ENCODE measurements at places on chromosomes 5 and 9. TPM values are rescaled to one million over a fixed set of nuclear protein-coding genes. Genes with fewer than 3 reads are reported as not detected.
A peak's percentile ranks its signal among the peaks of the same experiment; 100 is the strongest.

DNA sequence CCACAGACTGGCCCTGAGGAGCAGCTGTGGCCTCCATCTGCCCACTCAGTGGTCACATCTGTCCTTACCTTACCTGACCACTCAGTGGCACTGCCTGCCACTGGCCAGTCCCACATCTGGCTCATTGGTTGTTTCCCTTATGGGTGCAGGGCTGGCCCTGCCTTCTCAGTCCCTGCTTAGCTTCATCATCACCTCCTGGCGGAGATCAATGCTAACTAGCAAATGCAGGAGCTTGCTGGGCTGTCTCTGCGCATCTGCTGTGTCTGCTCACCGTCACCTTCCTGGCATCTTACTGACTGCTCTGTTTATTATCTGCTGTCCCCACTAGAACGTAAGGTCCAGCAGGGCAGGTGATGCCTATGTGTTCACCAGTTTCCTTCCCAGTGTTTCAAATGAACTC is 356.9 kb downstream of the SEMA5A start:
- no peak for DNase-seq

DNA sequence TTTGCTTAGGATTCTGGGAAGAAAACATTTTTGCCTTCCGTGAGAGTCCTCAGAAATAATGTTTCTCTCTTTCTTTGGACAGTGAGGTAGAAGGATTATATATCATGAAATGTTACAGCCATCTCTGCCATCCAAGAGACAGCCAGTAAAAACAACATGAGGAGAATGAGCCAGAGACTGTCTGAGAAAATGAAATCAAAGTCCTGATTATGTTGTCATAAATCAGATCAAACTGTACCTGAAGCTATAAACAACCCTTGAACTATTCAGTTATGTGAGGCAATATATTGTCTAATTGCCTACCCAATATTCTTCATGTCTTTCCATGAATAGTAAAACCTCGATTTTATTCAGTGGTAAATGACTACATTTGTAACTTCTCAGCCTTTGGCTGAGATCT is 9.2 kb upstream of the HTR4 start:
- DNase-seq: no peak

DNA sequence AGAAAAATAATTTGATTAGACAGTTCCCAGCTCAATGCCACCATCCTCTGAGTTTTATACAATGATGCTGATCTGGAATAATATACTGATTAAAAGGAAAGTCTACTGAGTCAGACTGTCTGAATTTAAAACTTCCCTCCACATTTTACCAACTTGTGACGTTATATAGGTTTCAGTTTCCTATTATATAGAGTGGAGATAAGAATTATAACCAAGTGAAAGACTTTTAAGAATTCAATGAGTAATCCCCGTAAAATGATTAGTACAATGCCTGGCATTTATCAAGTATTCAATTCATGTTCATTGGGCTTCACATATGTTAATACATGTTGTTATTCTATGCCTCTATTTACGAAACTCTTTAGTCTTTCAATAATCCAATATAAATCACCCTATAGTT is 166.0 kb downstream of the CDH9 start:
- DNase-seq: no peak

GRCh38 chr9:113129884-113130283 is 20.9 kb upstream of the SLC31A2 start:
- no peak for DNase-seq

GRCh38 chr9:99876190-99876589 is 30.3 kb upstream of the STX17 start:
- DNase-seq: no peak

GRCh38 chr5:132065951-132066701 is 5.7 kb downstream of the IL3 start:
- no peak for DNase-seq

DNA sequence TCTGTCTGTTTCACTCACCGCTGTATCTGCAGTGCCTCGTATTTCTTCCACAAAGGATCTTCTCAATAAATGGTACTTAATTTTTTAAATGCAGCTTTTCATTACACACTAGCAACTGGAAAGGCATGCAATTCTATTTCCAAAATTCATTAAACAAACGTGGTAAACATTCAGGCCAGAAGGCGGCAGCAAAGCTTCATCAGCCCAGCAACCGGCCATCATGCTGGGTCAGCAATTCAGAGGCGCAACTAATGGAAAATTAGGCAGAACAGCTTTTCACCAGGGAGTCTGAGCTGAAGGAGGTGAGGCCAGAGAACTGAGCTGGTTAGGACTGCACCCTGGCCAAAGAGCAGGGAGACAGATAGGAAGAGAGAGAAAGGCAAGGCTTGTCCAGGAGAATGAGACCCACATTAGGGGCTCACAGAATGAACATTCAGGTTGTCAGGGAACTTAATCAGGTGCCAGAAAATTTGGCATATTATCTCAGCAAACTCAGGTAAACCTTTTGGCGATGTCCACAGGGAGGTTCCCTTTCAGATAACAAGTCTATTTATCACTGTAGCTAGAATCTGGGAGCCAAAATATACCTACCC is 17.7 kb upstream of the RNF180 start:
- peak; percentile 42 for DNase-seq

- DNase-seq: no peak
Observed at GRCh38 chr5:156522651-156523529, 195.9 kb downstream of the SGCD start.

MACROH2A1 gene
- total RNA-seq: 311 TPM

DNA sequence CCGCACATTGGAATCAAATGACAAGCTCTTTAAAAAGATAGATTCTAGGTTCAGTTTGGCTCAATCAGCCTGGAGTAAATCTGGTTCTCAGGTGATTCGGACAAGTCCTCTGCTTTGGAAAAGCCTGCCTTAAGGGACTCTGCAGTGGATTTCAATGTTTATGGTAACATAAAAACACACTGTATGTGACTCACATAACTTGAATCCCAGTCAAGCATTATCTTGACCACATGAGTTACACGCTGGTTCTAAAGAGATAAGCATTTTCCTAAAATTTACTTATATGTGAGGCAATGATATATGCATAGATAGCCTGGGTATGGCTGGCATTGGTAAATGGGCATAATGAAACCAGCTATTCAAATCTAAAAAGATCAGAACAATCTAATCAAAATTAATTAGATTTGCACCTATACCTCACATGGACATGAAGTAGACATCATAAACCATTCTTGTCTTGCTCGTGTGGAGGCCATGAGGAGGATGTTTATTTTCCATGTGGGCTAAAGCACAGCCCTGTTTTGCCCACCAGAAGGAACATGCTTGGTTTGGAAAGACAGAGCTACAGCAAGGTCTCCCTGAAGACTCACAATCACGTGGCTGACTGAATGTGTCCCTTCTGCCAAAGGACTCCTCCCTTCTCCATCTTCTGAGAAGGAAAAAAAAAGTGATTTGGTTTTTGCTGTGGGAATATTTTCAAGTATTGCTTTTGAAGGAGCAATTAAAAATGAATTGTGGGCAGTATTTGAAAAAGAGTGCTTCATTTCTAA is 351.7 kb downstream of the DIRAS2 start:
- peak; percentile 28 for DNase-seq

DNA sequence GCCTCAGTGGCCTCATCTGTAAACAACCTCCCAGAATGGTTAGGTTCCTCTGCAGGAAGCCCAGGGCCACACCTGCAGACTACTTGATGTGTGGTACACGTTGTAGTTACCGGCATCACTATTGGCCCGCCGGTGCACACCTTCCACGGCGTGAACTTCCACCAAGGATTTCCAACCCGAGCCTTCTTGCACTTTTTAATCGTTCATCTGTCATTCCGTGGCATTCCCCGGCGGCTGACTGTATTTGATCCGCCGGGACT is 5.3 kb upstream of the TRIM41 start:
- DNase-seq: no peak

DNA sequence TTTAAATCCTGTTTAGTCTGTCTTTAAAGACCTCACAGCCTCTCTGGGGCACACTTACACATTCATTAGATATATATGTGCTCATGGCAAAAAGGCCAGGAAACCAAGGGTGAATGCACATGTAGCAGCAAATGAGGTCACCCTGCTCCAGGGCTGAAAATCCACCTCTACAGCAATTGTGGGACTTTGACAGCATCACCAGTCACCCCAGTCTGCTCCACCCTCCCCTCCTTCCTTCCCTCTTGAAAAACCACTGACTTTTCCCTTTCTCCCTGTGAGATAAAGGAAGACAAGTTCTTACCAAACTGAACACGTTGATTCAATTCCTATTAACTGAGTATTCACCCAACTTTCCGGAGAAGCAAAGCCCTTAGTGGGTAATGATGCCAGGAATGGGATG is 15.2 kb upstream of the SH3RF2 start:
- peak; percentile 64 for DNase-seq

- DNase-seq: peak; percentile 20
Observed at GRCh38 chr5:93294199-93294598, 286.8 kb downstream of the NR2F1-AS1 start.

PCDHGB1 gene
- total RNA-seq: 1.4 TPM

GRCh38 chr5:129909225-129909624 is 5.0 kb downstream of the CHSY3 start:
- DNase-seq: no peak

DNA sequence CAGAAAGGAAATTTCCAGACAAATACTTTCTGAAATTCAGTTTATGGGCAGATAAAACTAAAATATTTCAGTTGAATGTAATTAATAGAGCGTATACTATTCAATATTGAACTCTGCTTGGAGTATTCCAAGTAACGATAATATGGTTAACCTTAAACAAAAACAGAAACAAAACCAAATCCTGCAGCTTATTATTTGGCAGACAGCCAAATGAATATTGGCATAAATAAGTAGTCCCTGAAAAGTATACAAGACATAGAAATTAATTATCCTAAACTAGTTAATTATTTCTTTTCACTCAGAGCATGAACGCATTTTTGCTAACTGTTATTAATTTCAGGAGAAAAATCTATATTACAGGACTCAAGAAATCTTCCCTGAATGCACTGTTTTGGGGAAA is 1574.0 kb downstream of the MAT2B start:
- DNase-seq: no peak

DNA sequence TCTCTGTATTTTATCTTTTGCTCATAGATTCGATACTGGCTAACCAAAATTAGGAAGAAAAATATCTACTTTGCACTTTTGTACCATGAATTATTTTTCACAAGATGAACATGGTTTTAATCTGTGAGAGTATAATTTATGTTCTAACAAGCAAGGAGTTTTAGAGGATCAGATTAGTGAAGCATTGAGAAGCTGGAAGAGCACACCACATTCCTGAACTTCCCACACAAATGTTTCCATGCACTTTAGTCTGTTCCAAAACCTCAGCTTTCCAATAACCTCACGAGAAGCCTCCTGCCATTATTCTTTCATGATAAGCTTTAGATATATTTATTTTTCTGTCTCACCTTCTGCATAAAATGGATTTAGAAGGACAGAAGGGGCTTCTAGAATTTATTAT is 98.7 kb upstream of the MPDZ start:
- DNase-seq: no peak

- no peak for DNase-seq
Observed at GRCh38 chr5:4078544-4078943, 482.9 kb downstream of the IRX1 start.

DNA sequence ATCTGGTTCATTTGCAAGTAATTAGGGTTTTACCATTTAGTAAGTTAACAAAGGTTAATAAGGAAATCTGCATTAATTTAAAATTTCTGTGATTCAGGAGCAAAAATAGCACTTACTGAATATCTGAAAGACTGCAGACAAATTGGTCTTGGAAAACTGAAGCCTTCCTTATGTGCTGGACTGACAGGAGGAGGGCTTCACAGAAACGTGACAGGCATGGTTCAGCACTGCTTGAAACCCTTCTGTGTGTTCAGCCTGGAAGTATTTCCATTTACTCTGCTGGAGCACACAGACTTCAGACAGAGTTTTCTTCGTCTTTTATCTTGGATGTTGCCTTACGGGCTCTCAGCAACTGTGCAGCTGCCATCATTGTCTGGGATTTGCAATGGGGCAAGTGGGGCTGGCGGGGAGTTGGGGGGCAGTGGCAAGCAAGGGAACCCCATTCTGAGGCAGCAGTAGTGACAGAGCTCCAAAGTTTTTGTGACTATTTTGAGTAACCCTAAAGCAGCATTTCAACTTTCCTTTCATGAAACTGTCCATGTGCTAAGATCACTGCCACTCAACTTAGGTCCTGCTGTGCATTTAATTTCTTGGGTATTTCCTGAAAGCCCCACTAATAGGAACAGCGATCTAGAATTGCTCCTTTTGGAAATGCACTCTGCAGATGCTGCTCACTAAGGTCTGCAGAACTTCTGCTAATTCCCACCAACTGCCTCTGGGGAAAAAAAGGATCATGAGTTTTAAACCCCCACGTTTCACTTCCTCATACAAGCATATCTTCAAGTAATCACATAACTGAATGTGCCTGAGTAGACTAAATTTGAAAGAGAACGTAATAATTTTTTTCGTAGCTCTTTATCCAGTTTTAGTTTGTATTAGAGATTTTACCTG is 56.6 kb downstream of the KCNN2 start:
- DNase-seq: no peak

C1QTNF2 gene
- total RNA-seq: 0.33 TPM

C9orf152 gene
- not detected for total RNA-seq

- DNase-seq: no peak
Observed at GRCh38 chr9:117334101-117334500, 80.8 kb downstream of the ASTN2 start.

GRCh38 chr5:152116934-152117333 is 192.3 kb upstream of the GLRA1 start:
- DNase-seq: no peak

ALDH1A1 gene
- total RNA-seq: 0.17 TPM

DNA sequence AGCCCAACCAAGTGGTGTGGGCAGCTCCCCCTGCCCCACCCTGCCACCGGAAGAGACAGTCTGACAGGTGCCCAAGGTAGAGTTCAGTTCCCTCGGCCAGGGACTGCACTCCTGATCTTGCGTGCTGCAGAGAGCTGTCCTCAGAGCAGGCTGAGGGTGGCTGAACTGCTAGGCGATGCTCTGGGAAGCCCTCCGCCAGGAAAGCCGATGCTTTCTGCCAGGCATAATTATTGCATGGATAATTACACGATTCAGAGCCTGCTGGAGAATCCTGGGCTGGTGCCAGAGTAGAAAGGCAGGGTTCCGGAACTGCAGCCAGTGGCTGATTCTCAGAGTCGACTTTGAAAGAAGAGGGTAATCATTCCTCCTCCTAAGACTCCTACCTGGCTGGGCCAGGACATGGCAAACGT is 19.3 kb downstream of the KCNIP1 start:
- DNase-seq: no peak

DNA sequence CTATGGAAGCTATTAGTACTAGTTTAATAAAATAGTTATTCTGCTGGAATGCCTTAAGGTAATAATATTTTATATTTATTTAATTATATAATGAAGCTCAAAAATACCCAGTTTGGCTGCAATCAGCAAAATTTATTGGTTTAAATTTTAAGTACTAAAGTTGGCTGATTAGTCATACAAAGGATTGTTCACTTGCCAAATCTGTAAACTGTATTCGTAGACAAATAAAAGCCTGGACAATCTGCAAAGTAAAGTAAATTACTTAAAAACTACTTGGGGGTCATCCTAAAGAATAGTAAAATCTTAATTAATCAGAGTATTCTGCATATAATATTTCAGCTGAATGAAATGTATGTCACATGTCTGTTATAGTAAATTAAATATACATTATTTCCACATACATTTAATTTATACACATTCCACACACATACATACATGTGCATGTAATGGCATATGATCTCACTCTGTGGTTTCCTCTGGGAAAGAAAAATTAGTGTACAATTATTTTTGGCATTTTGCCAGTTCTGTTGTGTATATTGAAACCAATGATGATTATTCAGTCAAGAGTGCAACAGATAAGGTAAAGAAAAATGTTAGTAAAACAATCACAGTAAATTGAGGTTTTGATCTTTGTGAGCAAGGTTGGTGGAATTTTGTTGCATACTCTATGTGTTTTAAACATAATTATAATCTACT is 455.9 kb downstream of the CDH9 start:
- peak; percentile 34 for DNase-seq

- no peak for DNase-seq
Observed at GRCh38 chr9:4495537-4495936, 5.3 kb downstream of the SLC1A1 start.
